ENCODE measurements at places on chromosomes 2 and 18. TPM values are rescaled to one million over a fixed set of nuclear protein-coding genes. Genes with fewer than 3 reads are reported as not detected.
A peak's percentile ranks its signal among the peaks of the same experiment; 100 is the strongest.

The GPR155 gene
- total RNA-seq, result 9.5 TPM

The NR4A2 gene
- 10.0 TPM for total RNA-seq

The DSG2 gene
- total RNA-seq, result 0.31 TPM

The RUFY4 gene
- total RNA-seq, result 0.93 TPM

The SP140 gene
- total RNA-seq, result 151 TPM

The HRH4 gene
- total RNA-seq, result 0.65 TPM

The POTEC gene
- total RNA-seq, result not detected

GRCh38 chr2:235458839-235459273 lies 35.0 kb upstream of the AGAP1 start:
- DNase-seq, result no peak

DNA sequence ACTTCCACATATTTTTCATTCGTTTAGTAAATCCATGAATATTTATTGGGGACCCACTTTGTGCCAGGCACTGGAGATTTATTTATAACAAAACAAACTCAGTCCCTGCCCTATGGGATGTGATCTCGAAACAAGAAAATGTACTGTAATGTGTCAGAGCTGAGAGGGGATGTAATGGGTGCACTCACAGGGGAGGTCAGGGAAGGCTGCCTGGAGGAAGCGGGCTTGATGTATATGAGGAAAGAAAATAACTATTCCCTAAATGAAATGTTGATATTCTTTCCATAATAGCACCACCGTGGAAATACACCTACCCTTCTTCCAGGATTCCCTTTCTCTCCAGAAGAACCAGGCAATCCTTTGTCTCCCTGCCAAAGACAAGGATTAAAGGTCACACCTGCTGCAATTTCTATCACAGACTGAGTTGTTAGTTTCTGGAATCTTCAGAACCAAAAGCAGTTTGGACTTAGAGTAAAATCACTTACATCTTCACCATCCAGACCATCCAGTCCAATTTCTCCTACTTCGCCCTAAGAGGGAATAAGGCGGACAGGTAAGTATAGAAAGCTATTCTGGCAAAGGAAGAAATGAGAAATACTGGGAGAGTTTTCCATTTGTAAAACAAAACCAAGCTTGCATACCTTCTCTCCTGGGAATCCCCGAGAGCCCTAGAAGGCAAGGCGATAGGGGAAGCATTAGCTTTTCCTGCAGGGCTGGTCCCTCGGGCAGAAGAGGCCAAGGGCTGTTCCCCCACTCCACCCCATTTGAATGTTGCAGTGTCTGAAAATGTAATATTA lies 55.0 kb downstream of the COL6A3 start:
- no peak for DNase-seq

- DNase-seq, result no peak
Observed at GRCh38 chr2:53452957-53453748, 314.5 kb upstream of the CHAC2 start.

GRCh38 chr2:106582148-106583143 lies 95.3 kb downstream of the CD8B2 start:
- peak; percentile 71 for DNase-seq

- no peak for DNase-seq
Observed at GRCh38 chr18:63175264-63175663, 144.3 kb downstream of the BCL2 start.

DNA sequence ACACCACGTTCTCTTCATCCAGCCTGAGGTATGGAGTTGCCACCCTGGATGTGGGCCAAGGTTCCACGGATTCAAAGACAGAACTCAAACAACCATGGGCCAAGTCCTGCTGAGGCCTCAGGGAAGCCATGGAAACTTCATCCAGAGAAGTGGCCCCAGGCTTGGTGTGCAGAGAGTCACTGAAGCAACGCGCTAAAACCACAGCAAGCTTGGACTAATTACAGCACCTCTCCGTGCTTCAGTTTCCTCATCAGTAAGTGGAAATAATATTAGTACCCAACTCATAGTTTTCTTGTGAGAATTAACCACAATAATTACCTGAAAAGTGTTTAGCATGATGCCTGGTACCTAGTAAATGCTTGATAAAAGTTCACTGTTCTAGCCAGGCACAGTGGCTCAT lies 19.2 kb upstream of the AP1S3 start:
- no peak for DNase-seq

DNA sequence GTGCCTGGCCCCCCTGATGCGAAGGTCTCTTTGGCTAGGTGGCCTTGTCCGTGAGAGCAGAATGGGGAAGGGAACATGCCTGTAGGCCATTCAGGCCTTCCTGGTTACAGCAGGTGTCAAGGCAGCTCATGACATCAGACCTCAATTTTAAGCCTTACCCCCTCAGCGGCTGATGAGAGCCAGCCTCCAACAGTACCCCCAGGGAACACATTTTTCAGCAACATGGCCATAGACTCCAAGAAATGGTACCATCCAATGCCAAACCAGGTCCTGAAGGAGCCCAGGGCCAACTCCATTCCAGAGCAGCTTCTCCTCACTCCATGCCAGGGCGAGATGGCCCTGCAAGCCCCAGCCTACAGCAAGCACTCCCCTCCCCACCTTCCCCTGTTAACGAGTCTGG lies 199.2 kb downstream of the SMAD2 start:
- DNase-seq, result no peak

DNA sequence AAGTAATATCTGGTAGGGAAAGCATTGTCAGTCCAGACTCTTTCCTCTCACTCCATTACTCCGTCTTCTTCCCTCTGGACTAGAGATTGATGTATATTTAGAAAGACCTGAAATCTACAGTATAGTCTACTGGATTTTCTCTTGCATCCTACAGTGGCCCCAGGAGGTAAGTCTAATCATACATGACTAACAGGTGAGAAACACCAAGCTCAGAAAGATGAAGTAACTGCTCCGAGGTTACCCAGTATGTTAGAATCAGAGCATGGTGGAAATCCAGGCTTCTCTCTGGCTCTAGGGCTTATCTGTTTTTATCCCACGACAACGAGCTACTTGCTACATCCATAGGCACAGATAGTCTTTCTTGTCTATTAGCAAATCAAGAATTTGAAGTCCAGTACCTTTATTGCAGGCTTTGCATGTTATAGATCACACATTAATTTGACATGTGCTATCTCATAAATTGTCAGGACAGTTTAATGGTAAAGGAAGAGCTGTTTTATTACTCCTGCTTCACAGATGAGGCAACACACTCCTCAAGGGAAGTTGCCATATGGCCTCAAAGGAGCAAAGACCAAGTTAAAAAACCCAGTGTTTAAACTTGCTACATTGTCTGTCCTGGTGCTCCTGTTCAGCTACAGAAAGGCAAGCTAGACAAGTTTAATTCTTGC lies 484.3 kb downstream of the THSD7B start:
- DNase-seq, result no peak

DNA sequence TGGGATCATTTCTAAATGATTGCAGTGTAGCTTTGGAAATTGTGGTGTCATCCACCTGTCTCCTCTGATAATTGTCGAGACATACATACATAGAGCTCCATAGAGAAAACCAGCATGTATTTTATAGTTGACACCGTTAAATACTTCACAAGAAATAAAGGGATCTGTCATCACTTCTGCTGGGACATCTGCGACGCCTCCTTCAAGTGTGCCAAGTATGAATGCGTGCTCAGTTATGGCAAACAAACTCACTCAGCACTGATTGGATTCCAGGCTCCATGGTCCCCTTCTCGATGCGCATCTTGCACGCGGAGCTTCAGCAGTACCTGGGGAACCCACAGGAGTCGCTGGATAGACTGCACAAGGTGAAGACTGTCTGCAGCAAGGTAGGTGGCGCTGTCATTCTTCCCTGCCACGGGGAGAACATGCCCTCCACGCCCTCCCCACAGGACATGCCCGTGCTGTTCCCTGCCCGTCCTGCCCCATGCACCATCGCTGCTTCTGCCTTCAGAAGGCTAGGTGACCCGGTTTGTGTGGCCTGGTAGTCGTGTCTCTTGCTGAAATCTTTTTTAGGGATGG lies 64.1 kb downstream of the TRAPPC12 start:
- no peak for DNase-seq

GRCh38 chr2:33509908-33510585 lies 33.6 kb downstream of the RASGRP3 start:
- no peak for DNase-seq

- no peak for DNase-seq
Observed at GRCh38 chr2:173030561-173031490, 44.8 kb upstream of the MAP3K20 start.

DNA sequence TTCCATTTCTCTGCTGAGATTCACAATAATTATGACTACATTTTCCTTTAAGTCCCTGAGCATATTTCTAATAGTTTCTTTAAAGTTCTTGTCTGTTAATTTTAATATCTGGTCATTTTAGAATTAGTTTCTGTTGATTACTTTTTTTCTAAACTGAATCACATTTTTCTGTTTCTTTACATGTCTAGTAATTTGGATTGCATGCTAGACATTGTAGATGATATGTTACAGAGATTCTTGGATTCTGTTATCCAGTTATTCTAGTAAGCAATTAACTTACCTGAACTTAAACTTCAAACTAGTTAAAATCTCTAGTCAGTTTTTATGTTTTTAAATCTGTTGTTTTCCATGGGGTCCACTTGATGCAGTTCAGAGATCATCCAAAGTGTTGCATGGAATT lies 214.0 kb downstream of the MYO1B start:
- DNase-seq, result no peak

- DNase-seq, result no peak
Observed at GRCh38 chr2:208285853-208286252, 19.8 kb downstream of the PIKFYVE start.

- no peak for DNase-seq
Observed at GRCh38 chr18:66325251-66325650, 278.6 kb downstream of the CDH19 start.

DNA sequence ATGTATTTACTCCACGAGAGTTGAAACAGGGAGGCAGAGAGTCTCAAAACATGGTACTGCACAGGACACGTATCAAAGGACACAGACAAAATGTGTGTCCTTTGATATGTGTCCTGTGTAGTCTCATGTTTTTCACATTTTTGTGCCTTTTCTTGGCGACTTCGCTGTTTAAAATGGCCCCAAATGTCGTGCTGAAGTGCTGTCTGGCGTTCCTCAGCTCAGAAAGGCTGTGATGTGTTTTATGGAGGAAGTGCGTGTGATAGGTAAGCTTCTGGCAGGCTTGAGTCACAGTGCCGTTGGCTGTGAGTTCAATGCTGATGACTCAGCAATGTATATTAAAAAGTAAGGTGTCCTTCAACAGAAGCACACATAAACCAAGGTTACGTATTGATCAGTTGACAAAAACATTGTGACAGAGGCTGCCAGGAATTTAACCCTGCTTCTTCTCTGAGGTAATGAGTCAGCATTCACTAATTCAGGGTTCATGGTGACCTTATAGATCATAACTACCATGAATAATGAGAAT lies 78.2 kb downstream of the DYSF start:
- peak; percentile 17 for DNase-seq

GRCh38 chr18:77960791-77961410 lies 711.3 kb downstream of the GALR1 start:
- DNase-seq, result no peak

DNA sequence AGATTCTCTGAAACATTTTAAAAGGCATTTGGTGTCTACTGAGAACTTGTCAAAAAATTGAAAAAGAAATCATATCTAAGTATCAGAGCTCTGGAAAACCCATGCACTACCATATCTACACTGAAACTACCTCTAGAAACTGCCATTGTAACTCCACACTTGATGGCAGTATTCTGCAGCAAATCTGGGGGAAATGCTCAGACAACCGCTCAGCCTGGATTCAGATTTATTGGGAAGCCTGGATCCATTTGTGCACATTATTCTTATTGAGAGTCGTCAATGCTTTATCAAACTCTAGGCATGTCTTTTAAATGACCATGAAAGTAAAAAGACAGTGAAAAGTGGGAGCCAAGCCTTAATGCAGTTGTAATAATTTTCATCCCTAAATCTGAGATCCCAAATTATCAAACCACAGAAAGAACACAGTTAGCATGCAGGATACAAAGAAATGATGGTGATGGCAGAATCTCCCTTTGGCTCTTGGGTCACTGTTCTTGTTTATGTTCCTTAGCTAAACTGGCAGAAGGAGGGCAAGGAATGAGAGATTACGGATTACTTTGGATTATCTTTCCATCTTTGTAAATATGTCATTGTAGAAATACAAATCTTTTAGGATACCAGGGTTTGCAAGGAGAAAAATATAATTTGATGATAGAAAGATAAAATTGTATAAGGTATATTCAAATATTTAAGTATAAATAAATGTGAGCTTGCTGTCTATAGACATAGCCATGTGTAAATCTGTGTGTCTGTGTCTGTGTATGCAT lies 512.1 kb upstream of the SYT4 start:
- DNase-seq, result no peak

DNA sequence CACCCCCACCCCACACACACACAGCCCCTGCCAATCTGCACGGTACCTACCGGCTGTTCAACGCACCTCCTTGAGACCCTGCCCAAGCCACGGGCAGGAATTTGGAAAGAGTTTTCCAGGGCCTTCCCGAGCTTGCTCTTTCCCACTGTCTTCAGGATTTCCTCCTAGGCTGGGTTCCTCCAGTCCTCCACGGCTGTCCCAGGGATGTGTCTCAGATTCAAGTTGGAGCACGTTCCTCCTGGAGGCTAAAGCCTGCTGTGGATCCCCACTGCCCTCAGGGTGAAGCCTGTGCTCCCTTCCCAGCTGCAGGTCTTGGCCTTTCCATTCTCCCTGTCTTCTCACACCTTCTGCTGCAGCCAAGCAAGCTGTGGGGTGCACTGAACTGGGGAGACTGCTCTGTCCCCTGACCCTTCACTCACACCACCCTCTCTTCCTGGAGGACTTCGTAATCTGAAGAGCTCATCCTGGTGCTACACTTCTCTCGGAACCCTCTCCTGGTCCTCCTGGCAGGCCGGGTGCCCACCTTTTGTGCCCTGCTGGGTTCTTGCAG lies 54.9 kb upstream of the HS6ST1 start:
- no peak for DNase-seq

DNA sequence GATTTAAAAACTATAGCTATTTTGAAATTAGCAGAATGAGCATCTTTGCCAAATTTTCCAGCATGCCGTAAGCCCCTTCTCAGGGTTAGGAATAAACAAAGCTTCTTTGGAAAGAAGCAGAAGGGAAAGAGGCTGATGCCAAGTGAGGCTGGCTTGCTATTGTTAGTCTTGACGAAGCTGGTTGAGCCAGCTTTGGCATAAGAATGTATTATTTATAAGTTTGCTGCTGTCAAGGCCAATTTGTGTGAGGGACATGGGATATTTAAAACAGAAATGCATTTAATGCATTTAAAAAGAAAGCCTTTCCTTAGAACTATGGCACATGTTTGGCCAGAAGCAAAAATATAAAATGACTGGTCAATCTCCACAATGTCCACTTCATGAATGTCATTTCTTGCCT lies 52.5 kb upstream of the TTN start:
- no peak for DNase-seq

Measured in activated CD4-positive, alpha-beta memory T cell treated with anti-CD3 and anti-CD28 coated beads for 36 hours (primary cell).